Tibial nerve (tissue), 4 donors: ENCODE measurements at places on chromosomes 4 and X. TPM values are rescaled to one million over a fixed set of nuclear protein-coding genes. Genes with fewer than 3 reads are reported as not detected.

CLDN2 gene
- 0.44 TPM for total RNA-seq

DNA sequence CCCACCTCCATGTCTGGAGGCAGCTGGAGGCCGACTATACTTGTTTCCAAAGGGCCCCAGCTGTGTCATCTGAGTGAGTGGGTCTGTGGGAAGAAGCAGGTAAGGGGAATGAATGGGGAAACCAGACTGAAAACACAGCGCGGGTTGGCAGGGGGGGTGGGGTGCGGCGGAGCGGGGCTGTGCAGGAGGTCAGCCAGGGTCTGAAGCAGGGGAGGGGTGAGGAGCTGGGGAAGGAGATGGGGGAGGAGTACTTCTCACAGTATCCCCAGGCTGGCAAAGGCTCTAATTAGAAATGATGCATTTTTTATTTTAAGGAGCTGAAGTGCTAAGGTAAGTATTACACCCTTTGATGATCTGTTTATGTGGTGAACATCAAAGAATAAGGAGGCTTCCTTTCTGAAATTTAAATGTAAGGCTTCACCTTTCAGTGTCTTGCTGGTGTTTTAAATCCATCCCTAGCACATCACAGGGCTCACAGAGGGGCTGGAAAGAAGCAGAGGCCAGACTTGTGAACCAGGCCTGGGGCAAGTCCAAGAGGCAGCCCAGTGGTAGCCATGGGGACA lies 37.5 kb downstream of the SMIM20 start:
- DNase-seq: no peak
- no peak overlapping the region for H3K27ac ChIP-seq
- H3K27me3 ChIP-seq: no peaks in the 10 kb centered on the region
- no peak overlapping the region for H3K4me3 ChIP-seq
- no peaks in the 10 kb centered on the region for H3K4me1 ChIP-seq

GRCh38 chr4:45102716-45103115 lies 376.4 kb upstream of the GNPDA2 start:
- no peak overlapping the region for H3K4me3 ChIP-seq
- no peak overlapping the region for H3K27ac ChIP-seq
- no peak for DNase-seq
- no peaks in the 10 kb centered on the region for H3K36me3 ChIP-seq
- no peaks in the 10 kb centered on the region for H3K27me3 ChIP-seq

- H3K27me3 ChIP-seq: no peaks in the 10 kb centered on the region
- no peak overlapping the region for H3K4me3 ChIP-seq
- H3K4me1 ChIP-seq: no peaks in the 10 kb centered on the region
- H3K36me3 ChIP-seq: no peaks in the 10 kb centered on the region
- H3K27ac ChIP-seq: no peak overlapping the region
These were observed 136.1 kb downstream of the MSL3 start for GRCh38 chrX:11893933-11894710.

DNA sequence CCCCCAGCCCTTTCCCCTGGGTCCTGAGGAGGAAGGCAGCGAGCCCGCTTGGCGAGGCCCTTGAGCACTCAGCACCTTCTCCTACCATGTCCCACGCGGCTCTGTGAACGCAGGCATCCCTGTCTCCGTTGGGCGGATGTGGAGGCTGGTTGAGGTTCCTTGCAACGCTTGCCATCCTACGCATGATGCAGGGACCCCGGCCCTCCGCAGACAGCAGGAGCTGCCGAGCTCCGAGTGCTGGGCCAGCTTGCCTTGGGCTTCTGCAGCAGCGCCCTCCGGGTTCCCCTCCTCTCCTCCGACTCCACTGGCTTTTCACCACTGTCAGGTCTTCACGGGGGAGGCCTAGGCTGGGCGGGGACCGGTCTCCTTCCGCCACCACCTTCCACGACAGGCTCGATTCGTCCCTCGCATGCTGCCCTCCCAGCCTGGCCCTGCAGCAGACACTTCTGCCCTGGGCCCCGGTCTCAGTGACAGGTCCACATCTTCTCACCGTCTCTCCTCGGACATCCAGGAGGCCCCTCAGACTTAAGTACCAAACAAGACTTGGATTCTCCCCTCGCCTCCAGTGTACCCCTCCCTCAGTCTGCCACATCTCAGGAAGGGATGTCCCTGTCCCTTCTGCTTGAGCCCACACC lies 67.6 kb upstream of the HGFAC start:
- no peak overlapping the region for H3K4me3 ChIP-seq
- H3K27me3 ChIP-seq: no peaks in the 10 kb centered on the region
- H3K4me1 ChIP-seq: no peaks in the 10 kb centered on the region
- no peak overlapping the region for H3K27ac ChIP-seq
- H3K36me3 ChIP-seq: no peaks in the 10 kb centered on the region
- no peak for DNase-seq

DNA sequence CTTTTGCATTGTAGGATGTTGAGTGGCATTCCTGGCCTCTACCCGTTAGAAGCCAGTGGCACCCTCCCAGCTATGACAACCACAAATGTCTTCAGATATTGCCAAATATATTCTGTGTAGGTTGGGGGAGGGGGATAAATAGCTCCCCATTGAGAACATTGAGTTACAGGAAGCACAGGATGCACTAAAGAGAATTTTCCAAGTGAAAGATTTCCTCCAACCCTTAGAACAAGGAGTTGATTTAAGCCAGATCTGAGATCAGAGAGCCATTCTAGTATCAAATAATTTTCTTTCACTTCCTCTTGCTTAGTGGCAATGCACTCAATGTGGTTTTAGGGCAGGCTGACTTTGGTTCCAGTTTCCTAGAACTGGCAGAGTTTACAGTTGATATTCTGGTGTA lies 436.6 kb downstream of the C4orf33 start:
- H3K27me3 ChIP-seq: no peaks in the 10 kb centered on the region
- DNase-seq: no peak
- no peak overlapping the region for H3K27ac ChIP-seq

DNA sequence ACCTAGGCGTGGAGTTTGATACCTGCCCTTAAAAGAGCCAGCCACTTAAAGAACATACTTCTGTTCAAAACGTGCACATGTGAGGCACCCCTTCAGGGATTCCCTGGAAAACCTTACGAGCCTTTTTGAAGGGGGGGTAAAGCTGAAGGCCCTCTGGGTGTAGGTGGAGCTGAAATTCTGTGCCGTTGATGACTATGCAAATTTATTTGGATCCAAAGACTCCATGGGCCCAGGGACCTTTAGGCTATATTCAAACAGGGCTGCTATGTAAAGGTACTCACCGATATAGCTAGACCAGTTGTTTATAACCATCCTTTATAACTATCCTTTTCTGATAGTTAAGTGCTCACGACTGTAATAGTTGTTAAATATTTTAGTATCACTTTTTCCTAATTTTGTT lies 40.3 kb upstream of the NFXL1 start:
- DNase-seq: no peak
- H3K4me3 ChIP-seq: no peak overlapping the region
- H3K4me1 ChIP-seq: no peaks in the 10 kb centered on the region
- H3K27me3 ChIP-seq: no peaks in the 10 kb centered on the region
- no peak overlapping the region for H3K27ac ChIP-seq
- no peaks in the 10 kb centered on the region for H3K36me3 ChIP-seq

- H3K4me1 ChIP-seq: no peaks in the 10 kb centered on the region
- no peaks in the 10 kb centered on the region for H3K36me3 ChIP-seq
- no peak for DNase-seq
- H3K27me3 ChIP-seq: no peaks in the 10 kb centered on the region
- no peak overlapping the region for H3K27ac ChIP-seq
- no peak overlapping the region for H3K4me3 ChIP-seq
These were observed 1066.0 kb upstream of the ADGRL3 start for GRCh38 chr4:60134099-60134498.

- no peaks in the 10 kb centered on the region for H3K36me3 ChIP-seq
- no peak for DNase-seq
- no peaks in the 10 kb centered on the region for H3K27me3 ChIP-seq
- no peak overlapping the region for H3K4me3 ChIP-seq
These were observed 105.7 kb upstream of the RASGEF1B start for GRCh38 chr4:81577392-81577791.

DNA sequence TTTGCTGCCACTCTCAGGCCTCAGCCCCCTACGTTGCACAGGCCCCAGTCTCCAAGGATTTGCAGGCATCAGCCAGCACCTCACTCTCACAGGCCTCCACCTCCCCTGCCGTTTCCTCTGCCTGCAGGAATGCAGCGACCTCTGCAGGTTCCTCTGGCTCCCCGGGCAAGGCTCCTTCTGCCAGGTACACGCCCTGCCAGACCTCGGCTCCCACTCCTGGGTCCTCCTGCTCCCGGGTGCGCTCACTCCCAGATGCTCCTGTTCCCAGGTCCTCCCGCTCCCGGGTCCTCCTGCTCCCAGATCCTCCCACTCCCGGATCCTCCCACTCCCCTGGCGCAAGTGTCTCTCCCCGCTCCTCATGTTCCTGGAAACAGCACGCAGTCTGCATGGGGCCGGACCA lies 144.4 kb upstream of the RADX start:
- no peak overlapping the region for H3K27ac ChIP-seq
- H3K36me3 ChIP-seq: no peaks in the 10 kb centered on the region
- no peaks in the 10 kb centered on the region for H3K4me1 ChIP-seq
- H3K4me3 ChIP-seq: no peak overlapping the region

DDX53 gene
- not detected for total RNA-seq

DNA sequence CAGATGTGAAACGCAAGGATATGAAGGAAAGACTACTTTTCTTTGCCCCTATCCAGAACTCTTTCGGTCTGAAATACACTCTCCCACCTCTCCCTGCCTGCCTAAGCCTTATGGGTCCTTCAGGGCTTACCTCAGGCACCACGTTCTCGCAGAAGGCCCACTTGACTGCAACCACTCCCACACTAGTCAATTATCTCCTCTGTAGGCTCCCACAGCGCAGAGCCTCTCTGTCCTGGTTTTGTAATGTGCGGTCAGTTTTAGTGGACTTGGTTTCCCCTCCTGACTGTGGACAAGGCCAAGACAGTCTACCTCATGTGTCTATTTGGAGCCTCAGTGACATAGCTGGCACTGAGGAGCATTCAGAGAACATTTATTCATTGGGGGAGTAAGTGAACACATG lies 11.1 kb downstream of the CNGA2 start:
- peaks cover 3% of the 10 kb centered on the region for H3K27me3 ChIP-seq
- no peak overlapping the region for H3K27ac ChIP-seq
- H3K4me3 ChIP-seq: no peak overlapping the region
- no peaks in the 10 kb centered on the region for H3K36me3 ChIP-seq
- no peaks in the 10 kb centered on the region for H3K4me1 ChIP-seq

- no peak for DNase-seq
- H3K4me3 ChIP-seq: no peak overlapping the region
- H3K4me1 ChIP-seq: peaks cover 4% of the 10 kb centered on the region
- no peak overlapping the region for H3K27ac ChIP-seq
- H3K36me3 ChIP-seq: no peaks in the 10 kb centered on the region
These were observed 366.5 kb downstream of the CXXC4 start for GRCh38 chr4:104128031-104128849.

- no peak overlapping the region for H3K27ac ChIP-seq
- no peaks in the 10 kb centered on the region for H3K4me1 ChIP-seq
- H3K27me3 ChIP-seq: no peaks in the 10 kb centered on the region
- H3K36me3 ChIP-seq: no peaks in the 10 kb centered on the region
These were observed 27.4 kb upstream of the ARX start for GRCh38 chrX:25043192-25043591.

- no peaks in the 10 kb centered on the region for H3K36me3 ChIP-seq
- H3K27ac ChIP-seq: no peak overlapping the region
- H3K4me3 ChIP-seq: no peak overlapping the region
- DNase-seq: no peak
- no peaks in the 10 kb centered on the region for H3K4me1 ChIP-seq
These were observed 8.4 kb downstream of the CNGA1 start for GRCh38 chr4:48008021-48008596.

DNA sequence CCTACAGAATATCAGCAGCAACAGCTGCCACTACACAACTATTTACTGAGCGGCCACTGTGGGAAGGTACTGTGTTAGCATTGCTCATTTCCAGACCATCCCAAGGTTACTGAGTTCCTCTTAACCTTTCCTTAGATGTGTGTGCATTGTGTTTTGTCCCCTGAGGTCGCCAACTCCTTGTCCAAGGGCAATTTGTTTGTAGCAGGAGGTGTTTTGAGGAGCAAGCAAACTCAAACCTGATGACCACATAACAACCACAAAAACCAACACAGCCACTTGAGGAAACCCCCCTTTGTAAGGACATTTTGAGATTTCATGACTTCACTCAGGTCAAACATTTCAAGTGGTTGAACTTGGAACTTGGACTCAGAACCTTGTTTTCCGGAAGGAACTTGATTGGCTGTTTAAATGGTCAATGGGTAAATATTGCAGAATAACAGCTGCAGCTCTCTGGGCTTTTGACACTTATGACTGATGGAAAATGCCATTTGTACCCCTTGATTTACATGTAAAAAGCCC lies 122.3 kb downstream of the MID1IP1 start:
- no peak overlapping the region for H3K27ac ChIP-seq
- H3K27me3 ChIP-seq: no peaks in the 10 kb centered on the region
- H3K36me3 ChIP-seq: no peaks in the 10 kb centered on the region
- H3K4me1 ChIP-seq: no peaks in the 10 kb centered on the region
- DNase-seq: no peak

- no peak overlapping the region for H3K4me3 ChIP-seq
- no peaks in the 10 kb centered on the region for H3K27me3 ChIP-seq
- H3K27ac ChIP-seq: no peak overlapping the region
- no peak for DNase-seq
These were observed 133.9 kb downstream of the CORIN start for GRCh38 chr4:47703956-47704355.

CXorf65 gene
- total RNA-seq: not detected

DNA sequence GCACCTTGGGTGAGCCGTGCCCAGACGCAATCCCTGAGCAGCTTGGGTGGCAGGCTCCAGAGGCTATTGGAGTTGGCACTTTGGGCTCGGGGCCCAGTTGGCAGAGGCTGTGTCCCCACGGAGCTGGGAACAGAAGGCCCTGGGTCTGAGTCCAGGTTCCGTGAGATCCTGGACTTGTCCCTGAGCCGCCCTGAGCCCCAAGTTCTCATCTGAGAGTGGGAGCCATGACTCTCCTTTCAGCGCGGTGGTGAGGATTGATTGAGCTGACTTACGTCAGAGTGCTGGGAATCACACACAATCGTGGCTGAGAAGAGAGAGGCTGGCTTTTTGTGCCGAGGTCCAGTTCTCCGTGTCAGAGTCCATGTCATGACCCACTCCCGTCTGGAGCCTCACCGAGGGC lies 98.0 kb downstream of the PSAPL1 start:
- H3K36me3 ChIP-seq: no peaks in the 10 kb centered on the region
- no peak overlapping the region for H3K27ac ChIP-seq
- H3K4me1 ChIP-seq: no peaks in the 10 kb centered on the region
- DNase-seq: no peak
- H3K27me3 ChIP-seq: no peaks in the 10 kb centered on the region
